ENCODE measurements at places on chromosomes 6 and 20.

DNA sequence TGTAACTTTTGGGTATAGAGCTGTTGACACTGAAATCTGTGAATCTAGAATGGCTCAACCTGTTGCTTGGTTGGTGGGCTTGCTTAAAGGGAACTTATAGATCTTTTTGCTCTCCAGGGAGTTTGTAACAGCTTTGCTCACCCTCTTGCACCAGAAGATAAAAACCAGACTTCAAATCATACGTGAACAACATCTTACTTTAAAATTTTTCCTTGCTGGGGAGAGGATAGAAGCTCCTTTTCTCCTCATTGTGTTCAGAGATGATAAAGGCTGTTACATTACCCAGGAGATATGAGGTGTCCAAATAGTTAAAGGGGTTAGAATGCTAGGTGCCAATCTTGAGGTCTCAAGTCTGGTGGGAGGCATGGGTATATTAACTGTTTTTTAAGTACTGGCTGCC, 46.8 kb downstream of the RALGAPB start:
- no peak for DNase-seq

DNA sequence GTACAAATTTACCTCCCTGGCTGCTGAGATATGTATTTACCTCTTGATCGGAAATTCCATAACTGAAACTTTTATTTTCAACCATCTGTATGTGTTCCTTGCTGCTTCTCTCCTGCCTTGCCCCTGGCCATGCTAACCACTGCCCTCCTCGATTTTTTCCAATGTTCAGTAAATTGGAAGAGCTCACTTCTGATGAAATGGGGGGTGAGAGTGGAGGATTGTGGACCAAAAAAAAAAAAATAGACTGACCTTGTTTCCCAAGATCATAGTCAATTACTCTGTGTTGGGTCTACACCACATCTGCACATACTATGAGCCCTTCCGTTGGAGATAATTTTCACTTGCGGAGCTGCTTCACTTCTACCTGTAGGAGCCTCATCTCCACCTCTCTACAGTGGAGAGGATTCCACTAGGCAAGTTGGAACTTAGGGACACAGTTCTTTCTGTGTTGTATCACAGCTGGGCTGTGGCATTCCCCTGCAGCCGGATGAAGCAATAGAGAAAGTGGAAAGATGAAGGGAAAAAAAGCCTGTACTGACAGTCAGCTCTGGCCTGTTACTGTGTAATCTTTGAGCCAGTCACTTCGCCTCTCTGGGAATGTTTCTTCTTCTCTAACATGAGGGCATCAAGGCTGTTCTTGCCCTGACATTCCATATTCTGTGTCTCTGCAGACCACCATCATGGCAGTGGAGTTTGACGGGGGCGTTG, 1.6 kb downstream of the PSMB9 start:
- no peak for DNase-seq

GRCh38 chr6:113642714-113643406, 214.3 kb upstream of the MARCKS start:
- peak; percentile 54 for DNase-seq

GRCh38 chr20:10079964-10080363, 45.2 kb downstream of the ANKEF1 start:
- no peak for DNase-seq

GRCh38 chr20:63829945-63830835, 874 bp downstream of the ZBTB46 start:
- DNase-seq, result no peak

DNA sequence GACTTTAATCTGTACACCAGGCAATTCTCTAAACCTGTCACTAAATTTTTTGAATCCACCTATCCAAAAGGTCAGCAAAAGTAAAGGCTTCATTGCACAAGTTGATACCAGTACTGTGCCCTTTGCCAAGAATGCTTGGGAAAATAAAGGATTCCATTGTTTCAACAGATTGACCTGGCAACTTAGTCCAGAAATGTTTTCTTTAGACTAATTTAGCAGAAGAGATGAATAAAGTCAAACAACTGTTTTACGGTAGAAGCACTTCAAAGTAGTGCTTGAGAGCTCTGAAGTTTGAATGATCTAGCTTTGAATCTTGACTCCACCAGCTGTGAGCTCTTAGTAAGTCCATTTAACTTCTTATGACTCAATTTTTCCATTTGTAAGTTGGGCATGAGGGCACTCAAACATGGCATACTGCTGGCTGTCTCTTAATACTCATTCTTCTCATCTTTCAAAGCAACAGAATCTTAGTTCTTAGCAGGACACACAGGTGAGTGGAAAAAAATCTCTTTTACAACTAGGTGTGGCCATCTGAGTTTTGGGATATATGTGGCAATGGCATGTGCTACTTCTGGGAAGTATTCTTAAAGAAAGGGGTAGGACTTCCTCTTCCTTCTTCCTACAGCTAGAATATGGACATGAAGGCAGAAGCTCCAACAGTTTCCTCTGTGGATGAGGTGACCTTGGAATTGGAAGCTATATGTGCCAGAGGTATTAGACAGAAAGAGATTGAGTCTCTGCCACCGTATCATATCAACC, 55.9 kb upstream of the LOC128125822 start:
- DNase-seq, result no peak

GRCh38 chr6:160298121-160298520, 39.5 kb upstream of the SLC22A2 start:
- no peak for DNase-seq

DNA sequence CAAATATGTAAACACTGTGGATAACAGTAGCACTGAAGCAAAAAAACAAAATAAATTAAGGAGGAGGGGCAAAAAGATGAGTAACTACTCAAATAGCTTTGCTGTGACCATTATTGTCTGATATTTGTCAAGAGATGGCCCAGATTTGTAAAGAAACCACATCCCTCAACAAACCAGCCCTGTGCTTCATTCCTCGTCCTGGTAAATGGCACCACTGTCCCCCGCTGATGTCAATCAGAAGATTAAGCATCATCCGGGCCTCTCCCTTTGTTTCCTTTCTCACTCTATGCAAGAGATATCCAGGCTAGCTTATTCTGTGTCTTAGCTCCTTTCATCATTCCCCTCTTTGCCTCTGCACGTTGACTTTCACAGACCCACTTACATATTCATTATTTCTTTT, 259.0 kb downstream of the SYNE1 start:
- no peak for DNase-seq

GRCh38 chr6:12369781-12370262, 79.7 kb downstream of the EDN1 start:
- DNase-seq, result no peak

GRCh38 chr20:32737371-32738223, 5.7 kb downstream of the COMMD7 start:
- no peak for DNase-seq

- no peak for DNase-seq
Observed at GRCh38 chr6:109091314-109092024, 3.2 kb downstream of the SESN1 start.

GRCh38 chr6:158868890-158869825, 50.0 kb upstream of the EZR start:
- peak; percentile 82 for DNase-seq

DNA sequence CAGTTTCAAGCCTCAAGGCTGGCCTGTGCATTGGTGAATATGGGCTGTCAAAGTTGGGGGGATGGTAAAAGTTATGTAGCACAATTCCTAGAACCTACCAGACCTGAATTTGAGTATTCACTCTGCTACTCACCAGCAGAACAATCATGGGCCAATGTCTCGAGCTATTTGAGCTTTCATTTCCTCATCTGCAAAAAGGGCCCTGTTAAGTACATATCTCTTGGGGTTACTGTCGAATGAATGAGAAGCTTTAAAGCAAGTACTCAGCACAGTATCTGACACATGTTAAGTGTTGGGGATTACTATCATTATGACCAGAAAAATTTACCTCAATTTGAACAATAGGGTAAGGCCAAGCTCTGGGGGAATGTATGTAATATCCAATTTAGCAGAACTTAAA, 13.5 kb upstream of the ENPP4 start:
- no peak for DNase-seq

GRCh38 chr20:36004045-36004444, 35.7 kb downstream of the CNBD2 start:
- DNase-seq, result no peak

DNA sequence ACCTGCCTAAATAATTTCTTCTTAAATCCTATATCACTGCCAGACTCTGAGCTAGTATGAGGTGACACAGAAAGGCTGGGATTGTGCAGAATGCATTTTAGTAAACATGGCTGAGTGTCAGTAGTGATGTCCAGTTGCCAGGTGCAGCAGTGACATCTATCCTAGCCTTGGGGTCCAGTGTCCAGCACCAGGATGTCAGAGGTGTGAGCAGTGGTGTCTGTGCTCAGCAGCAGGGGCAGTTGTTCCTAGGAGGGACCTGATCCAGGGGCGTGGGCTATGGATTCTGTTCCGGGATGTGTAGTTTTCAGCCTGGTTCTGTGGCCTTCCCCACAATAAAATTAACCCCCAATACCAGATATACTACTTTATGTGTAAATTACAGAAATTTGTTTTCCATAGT, 6.0 kb downstream of the HLA-C start:
- DNase-seq, result no peak

- no peak for DNase-seq
Observed at GRCh38 chr20:62359491-62360121, 7.5 kb downstream of the LAMA5 start.

DNA sequence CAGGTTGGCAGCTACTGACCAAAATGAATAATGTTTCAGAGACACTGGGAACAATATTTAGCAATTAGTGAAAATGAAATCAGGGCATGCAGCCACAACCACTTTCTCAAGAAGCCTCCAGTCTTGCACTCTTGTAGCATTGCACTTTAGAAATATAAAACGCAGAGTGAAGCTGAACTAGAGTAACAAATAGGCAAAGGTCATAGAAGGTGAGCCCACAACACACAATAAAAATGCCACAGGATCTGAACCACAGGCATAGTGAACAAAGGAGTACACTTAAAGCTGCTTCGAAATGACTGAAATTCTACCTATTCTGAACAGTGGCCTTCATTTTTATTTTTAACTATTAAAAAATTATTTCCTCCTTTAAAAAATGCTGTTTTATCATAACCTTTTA, 25.0 kb downstream of the DDO start:
- no peak for DNase-seq

DNA sequence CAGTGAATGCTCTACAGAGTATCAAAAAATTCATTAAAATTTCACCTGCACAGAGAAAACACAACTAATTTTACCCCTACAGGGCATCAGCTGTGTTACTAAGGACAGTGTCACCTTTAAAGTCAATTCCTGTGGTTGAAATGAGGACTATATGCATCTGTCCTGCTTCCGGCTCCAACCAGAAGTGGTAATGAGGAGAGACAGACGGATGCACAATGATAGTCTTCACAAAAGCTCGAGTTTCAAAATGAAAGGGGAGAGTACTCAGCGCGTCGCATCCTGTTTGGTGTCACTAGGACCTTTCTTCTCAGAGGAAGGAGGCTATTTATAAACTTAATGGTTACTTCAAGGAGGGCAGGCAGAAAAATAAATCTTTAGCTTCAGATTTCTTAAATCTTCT, 86.5 kb downstream of the LYRM4 start:
- peak; percentile 43 for DNase-seq

GRCh38 chr6:146892613-146893401, 294.0 kb downstream of the ADGB start:
- DNase-seq, result no peak

GRCh38 chr6:54621285-54621684, 225.3 kb upstream of the FAM83B start:
- no peak for DNase-seq

GRCh38 chr20:13610184-13610583, 28.5 kb downstream of the TASP1 start:
- no peak for DNase-seq

DNA sequence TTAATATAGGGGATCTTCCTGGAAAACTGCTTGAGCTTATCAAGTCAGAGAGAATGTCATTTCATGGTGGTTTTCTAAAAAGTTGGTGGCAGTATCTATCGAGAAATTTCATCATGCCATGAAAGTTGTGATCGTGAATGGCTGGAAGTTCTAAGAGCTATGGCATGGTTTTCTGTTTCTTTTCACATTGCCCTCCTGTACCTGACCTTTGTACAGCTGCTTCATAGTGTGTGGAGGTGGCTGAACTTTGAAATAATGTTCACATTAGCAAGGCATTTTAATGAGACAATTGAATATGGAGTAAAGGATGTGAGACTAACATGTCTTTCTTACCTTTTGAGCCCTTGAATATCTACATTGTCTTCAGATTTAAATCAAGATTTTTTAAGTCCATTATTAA, 278.2 kb upstream of the ID4 start:
- no peak for DNase-seq

DNA sequence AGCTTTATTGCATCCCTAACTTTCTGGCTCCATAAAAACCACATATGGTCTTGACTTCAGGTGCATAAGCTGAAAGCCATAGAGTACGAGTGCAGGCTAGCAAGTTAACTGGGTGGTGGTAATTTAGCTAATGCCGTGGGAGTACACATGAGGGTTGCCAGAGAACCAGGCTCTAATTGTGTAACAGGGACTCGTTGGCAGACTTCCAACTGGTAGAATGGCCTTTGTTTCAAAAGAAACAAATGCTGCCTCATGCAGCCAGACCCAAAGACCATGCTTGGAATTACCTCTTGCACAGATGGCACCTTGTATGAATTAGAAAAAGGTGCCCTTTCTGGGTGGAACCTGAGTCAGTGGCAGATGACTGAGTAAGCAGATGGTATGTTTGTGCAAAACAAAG, 73.2 kb downstream of the LY86 start:
- peak; percentile 18 for DNase-seq

- no peak for DNase-seq
Observed at GRCh38 chr6:132927713-132928112, 113.3 kb downstream of the RPS12 start.

DNA sequence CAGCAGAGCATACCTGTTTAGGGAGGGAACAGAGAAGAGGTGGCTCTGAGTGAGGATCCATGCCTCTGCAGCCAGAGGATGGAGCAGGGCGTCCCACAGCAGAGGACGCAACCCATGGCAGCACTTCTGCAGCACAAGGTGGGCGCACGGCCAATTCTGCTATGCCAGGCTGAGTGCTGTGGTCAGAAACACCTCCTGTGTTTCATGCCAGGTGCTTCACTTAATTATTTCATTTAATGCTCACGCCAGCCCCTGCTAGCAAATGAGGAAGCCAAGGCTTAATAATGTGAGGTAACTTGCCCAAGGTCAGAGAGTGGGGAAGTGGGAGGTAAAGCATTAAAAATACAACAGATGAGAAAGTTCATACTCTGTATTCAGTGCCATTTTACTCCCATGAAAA, 68.5 kb upstream of the PTGIS start:
- DNase-seq, result no peak

DNA sequence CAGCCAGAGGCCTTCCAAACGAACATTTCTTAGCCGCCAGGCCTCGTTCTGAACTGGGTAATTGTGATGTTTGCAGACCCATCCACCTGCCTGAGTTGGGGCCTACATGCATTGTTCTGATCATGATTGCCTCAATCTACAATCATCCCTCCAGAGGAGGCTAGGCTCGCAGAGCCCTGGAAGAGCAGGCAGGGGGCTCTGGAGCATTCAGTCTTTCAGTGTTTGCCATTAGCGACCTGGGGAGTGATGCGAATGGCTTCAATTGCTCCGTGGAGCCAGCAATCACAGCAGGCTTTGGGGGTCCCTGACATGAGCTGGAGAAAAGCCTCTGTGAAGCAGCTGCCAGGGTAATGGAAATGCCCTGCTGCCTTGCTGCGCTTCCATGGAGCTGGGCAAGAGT, 22.0 kb downstream of the SNAP25 start:
- DNase-seq, result no peak
